ENCODE measurements at places on chromosomes 13 and 19.

DNA sequence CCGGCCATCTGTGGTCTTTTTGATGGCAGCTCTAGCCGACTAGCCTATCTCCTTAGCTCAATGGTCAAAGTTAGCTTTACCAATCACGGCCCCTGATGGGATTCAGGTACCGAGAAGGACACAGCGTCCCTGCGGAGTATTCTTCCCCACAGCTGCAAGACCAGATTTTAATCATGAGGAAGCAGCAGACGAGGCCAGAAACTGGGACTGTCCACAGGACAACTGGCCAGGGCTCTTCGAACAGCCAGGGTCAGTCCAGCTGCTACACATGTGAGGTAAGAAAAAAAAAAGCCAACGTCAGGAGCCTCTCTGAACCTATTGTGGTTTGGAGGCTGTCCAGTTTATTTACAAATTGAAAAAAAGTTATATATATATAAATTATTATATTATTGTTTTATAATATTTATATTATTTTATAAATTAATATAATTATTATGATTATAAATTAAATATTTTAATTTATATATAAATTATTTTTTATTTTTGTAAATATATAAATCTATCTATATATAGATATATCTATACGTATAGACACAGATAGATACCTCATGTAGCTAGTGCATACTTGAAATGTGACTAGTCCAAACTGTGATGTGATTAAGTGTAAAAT lies 10.8 kb downstream of the RINL start:
- no peak for DNase-seq

DNA sequence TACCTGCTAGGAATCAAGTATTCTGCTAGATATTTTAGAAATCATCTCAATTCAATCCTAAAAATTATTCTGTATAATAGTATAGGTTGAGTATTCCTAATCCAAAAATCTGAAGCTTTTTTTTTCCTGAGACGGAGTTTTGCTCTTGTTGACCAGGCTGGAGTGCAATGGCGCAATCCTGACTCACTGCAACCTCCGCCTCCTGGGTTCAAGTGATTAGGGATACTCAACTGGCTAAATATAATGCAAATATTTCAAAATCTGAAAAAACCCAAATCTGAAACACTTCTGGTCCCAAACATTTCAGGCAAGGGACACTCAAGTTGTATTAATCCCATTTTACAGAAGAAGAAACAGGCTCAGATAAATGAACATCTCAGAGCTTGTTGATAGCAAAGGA lies 17.2 kb upstream of the USPL1 start:
- DNase-seq: no peak

DNA sequence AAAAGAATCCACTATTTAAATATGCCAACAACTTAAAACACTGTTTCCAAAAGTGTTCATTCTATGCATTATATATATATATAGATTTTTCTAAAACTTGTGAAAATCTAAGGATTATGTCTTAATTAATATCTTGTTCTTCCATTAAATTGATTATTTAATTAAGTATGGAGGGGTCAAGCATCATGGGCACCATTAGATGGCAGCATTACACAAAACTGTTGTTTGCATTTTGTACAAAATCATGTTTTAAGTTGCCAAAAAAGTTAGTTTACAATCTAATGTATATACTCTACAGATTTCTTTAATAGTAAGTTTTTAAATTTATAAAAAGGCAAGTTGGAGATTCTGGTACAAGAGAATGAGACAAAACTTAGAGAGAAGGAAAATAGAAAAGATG lies 213.2 kb upstream of the EDNRB start:
- DNase-seq: peak; percentile 16

DNA sequence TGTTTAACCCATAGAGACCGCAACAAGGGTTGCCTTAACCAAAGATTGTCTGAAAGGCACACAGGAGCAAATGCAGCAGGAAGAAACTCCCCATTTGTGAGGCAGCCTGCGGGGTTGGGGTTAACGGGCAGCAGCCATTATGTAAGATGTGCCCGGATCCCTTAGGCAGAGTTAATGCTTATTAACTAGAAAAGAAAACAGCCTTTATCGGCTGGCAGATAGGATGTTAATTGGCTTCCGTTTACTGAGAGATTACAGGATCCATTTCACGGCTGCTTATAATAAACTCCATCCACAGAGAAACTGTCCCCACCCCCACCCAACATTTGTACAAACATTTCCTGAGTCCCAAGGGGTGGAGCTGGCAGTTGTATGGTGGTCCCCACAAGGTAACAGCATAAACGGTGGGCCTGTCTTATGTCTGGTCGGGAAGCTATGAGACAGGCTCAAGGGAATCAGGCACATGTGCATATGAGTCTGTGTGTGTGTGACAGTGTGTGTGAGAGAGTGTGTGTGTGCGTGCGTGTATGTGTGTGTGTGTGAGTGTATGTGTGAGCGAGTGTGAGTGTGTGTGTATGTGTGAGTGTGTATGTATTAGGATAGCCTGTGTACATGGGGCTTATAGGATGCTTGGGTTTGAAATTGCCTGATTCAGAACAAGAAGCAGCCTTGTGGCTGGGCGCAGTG lies 10.5 kb downstream of the SLC25A42 start:
- DNase-seq: no peak

DNA sequence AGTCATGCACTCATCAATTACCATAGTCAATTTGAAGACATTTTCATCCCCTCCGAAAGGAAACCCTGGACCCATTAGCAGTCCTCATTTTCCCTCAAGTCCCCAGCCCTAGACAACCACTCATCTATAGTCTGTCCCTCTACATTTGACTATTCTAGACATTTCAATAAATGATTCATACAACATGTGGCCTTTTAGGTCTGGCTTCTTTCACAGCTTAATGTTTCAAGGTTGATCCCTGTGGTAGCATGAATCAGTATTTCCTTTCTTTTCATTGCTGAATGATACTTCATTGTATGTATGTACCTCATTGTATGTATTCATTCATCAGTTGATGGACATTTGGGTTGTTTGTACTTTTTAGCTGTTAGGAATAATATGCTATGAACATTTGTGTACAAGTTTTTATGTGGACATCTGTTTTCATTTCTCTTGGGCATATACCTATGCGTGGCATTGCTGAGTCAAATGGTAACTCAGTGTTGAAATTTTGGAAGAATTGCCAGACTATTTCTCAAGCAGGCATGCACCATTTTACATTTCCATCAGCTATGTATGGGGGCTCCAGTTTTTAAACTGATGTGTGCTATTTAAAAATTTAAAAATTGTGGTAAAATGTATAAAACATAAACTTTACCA lies 18.4 kb downstream of the SPATA13 start:
- no peak for DNase-seq

GRCh38 chr13:42219876-42220275 lies 52.1 kb upstream of the AKAP11 start:
- DNase-seq: no peak

GRCh38 chr19:33796164-33796875 lies at the start of gene KCTD15:
Gene KCTD15 (plus strand): TSS chr19:33796870. CDS start chr19:33800455, 3,585 bp downstream.
- DNase-seq: peak; percentile 12

DNA sequence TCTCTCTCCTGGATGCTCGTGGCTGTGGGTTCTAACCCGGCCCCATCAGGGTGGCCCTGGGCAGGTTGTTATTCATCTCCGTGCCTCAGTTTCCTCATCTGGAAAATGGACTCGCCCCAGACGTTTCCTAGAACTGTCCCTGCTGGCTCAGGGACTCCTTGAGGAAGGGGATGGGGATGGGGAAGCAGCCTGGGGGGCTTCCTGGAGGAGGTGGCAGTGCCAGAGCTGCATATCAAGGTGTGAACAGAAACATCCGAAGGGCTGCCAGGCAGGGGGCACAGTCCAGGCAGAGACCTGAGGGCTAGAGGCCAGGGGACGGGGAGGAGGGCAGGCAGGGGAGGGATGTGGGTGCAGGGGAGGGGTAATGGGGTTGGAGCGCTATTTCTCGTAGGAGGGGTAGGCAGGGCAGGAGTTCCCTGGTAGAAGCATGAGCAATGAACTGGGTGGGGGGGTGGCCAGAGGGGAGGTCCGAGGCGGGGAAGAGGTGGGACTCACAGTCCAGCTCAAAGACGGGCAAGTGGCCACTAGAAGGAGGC lies 3.6 kb upstream of the ELANE start:
- DNase-seq: no peak

DNA sequence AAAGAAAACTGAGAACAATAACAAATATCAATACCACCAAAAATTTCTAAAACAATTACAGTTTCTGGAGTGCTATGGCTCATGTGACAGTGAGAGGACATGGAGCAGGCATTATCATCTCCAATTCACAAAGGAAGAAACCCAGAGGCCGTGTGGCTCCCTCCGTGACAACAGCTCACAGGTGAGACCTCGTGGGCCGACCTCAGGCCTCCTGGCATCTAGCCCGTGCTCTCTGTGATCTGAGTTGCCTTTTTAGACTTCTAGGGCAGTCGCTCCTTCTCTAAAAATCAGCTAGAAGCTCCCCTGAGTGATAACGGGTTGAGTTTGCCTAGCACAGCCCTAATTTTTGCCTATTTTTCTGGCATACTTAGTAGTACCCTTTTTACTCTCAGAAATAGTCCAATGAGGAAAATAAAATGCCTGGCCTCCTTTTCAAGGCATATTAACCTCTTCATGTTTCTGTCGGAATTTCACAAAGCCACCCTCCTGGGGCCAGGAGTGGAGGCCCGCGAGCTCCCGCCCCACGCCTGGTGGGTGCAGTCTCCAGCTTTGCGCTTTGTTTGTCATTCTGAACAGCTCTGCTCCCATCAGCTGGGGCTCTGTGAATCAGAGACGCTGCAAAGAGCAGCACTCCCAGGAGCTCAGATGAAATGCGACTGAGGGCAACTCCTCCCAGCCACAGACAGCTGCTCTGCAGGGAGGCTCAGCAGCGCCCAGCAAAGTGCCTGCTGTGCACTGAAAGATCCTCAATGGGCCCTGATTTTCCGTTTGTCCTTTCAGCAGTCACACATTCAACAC lies 292.5 kb downstream of the UQCRFS1 start:
- DNase-seq: no peak

GRCh38 chr13:42623916-42624315 lies 50.0 kb downstream of the TNFSF11 start:
- no peak for DNase-seq

DNA sequence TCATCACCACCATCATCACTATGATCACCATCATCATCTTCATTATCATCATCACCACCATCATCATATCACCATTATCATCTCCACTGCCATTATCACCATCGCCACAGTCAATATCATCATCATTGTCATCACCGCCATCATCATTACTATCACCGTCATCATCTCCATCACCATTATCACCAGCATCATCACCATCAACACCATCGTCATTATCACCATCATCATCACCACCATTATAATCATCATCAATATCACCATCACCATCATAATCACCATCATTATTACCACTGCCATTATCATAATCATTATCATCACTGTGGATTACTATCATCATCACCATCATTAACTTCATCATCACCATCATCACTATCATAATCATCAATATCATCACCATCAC lies 17.3 kb upstream of the ARHGEF18 start:
- no peak for DNase-seq

DNA sequence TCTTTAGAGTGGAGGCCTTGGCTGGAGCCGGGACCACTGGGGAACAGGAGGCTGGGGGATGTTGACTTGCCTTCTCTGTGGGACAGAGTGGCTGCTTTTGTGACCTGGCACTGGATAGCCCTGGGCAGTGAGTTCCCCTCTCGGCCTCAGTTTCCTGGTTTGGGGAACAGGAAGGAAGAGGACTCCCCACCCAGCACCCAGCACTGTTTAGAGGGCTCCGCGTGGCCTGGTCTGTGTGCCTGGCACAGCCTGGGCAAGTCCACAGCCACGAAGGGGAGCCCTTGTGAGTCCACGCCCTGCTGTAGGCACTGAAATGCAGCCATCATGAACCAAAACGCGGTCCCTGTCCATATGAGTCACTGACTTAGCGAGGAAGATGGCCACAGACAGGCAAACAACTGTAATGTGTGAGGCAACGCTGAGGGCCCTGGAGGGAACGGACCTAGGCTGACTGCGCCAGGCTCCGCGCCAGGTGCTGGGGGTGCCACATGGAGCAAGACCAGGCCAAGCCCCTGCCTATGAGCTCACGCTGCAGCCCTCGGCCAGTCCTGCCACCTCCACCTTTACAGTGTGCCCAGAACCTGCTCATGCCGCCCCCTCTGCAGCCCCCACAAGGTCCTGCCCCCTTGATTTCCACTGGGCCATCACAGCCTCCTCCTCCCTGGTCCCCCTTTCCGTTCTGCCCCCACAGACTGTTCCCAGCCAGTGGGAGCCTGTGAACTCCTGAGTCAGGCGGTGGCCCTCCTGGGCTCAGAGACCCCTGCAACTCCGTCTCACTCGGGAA lies 35.5 kb downstream of the PAK4 start:
- DNase-seq: no peak

- DNase-seq: no peak
Measured at GRCh38 chr19:15280048-15280725, 47.9 kb upstream of the EPHX3 start.

DNA sequence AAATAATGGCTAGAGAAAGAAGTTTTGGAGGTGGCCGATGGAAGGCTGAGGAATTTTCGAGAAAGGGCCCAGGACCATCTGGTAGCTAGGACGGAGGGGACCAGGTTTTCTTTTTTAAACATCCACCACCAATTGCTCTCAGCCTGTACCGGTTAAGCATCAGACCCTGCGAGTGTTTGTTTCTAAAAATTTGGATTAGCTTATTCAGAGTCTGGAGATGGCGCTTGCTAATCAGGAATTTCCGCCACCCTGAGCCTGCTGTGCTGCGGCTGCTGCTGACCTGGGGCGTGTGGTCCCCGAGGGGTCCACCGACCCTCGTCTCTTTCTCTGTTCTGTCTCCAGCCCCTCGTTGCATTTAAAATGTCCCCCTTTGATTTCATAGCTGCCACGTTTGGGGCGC lies 2.0 kb downstream of the UHRF1 start:
- no peak for DNase-seq

- no peak for DNase-seq
Measured at GRCh38 chr13:27854606-27855005, 62.3 kb downstream of the GSX1 start.

DNA sequence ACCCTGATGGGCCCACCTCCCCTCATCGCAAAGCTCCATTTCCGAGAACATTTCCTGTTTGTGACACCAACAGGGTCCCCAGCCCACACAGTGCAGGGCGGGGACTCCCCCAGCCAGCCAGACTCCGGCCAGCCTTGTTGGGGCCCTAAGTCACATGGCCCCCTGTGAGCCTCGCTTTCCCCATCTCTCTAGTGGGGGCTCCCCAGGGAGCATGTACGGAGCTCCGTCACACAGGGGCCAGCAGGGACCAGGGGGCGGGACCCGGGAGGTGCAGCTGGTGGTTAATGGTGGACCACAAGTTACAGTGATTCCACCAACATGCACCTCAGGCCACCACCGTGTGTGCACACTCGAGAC lies 1.7 kb downstream of the TBXA2R start:
- DNase-seq: no peak

DNA sequence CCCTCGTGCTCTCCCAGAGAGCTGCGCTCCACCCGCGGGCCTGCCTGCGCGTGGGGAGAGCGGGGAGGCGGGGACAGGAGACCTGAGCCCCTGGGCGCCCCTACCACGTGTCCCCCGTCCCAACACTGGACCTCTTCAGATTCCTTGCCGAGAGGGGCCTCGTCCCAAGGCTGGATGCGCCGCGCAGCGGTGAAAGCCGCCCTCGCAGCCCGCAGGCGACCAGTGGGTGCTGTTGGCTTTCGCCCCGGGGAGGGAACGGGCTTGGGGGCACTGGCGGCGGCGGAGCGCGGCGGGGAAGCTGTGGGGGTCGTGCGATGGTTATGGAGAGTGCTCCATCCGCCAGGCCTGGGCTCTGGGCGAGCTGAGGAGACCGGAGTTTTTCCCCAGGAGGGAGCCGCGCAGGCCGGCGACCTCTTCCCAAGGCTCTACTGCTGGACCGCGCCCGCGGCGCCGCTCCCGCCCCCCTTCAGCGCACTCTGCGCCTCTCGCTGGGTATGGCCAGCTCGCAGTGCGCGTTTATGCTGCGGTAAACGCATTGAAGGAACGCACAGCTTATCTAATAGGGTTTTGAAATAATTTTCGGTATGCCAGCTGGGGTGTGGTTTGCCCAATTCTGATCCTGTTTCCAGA lies 17.2 kb upstream of the RNF17 start:
- no peak for DNase-seq
